ENCODE measurements at places on chromosomes 4 and X.

GRCh38 chr4:172061204-172061603 is 248.0 kb downstream of the GALNTL6 start:
- no peak for DNase-seq

DNA sequence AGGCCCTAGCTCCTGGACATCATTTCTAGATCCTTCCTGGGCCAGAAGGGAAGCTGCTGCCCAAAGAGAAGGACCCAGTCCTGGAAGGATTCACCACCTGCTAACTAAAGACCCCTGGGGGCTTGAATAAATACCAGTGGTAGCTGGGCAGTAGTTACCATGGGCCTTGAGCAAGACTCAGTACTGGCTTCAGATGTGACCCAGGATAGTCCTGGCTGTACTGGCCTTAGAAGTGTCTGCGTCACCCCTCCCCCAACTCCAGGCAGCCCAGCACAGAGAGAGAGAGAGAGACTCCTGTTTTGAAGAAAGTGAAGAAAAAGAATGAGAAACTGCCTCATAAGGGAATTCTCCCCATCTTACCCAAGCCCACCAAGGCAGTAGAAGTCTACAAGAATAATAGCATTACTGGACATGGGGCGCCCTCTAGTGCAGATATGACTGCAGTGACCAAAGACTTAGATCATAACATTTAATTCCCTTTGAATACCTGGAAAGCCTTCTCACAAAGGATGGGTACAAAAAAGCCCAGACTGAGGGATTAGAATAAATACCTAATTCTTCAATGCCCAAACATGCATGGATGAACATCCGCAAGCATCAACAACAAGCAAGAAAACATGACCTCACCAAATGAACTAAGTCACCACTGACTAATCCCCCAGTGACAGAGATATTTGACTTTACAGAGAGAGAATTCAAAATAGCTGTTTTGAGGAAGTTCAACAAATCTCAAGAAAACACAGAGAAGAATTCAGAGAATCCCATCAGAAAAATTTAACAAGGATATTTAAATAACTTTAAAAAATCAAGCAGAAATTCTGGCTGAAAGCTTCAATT is 171.8 kb downstream of the HNRNPD start:
- DNase-seq: no peak

DNA sequence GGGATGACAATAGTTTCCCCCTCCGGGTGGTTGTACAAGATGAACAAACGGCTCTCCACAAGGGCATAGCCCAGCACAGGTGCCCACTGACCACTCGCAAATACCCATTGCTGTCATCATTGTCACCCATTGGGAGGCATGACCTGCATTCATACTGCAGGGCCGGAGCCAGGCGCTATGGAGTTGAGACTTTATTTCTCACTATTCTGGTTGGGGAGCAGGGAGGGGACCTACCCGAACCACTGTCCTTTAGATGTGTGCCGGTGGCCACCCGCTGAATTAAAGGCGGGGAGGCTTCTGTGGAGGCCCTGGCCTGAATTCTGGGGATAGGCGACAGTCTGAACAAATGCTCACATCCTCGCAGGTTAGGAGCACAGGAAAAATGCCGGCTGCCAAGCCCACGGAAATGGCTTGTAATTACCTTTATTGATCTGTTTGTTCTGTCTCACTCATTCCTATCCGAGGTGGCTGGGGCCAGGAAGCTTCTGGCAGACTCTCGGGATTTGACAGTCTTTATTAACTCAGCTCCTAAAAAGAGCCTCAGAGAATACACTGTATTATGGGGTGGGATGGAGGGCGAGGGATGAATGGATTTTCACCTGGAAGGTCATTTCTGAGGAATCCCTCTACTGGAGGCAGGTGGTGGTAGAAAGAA is 125.1 kb upstream of the PSAPL1 start:
- no peak for DNase-seq

DNA sequence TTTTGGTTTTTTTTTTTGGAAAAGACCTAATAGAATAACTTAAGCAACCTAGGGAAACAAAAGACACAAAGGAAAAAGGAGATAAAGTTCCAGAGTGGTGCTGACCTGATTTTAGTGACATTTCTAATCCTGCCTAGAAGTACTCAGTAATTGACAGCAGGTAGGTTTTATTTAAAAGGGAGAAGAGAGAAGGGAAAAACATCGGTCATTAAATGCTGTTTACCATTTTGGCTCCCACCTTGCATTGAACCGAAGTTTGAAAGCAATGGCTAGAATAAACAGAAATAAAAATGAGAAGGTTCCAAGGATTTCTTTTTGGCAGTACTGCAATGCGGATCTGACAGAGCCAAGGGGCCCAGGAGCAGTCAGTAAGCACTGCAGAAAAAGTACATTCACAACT is 115.8 kb upstream of the MAOA start:
- no peak for DNase-seq

DNA sequence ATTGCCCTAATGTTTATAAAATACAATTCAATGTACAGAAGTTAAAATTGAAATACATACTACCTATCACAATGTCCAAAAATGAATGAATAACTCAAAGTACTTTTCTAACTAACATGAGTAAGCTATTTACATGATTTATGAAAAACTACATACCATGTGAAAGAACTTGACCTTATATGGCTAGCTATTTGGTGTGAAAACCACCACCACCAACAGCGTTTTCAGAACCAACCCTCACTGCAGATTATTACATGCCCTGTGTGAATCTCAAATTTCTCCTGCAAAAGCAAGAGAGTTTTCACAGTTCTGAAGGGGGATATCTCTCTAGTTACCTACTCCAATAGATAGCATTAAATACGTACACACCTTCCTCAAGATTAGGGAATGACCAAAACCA is 198.5 kb downstream of the SPATA18 start:
- no peak for DNase-seq

DNA sequence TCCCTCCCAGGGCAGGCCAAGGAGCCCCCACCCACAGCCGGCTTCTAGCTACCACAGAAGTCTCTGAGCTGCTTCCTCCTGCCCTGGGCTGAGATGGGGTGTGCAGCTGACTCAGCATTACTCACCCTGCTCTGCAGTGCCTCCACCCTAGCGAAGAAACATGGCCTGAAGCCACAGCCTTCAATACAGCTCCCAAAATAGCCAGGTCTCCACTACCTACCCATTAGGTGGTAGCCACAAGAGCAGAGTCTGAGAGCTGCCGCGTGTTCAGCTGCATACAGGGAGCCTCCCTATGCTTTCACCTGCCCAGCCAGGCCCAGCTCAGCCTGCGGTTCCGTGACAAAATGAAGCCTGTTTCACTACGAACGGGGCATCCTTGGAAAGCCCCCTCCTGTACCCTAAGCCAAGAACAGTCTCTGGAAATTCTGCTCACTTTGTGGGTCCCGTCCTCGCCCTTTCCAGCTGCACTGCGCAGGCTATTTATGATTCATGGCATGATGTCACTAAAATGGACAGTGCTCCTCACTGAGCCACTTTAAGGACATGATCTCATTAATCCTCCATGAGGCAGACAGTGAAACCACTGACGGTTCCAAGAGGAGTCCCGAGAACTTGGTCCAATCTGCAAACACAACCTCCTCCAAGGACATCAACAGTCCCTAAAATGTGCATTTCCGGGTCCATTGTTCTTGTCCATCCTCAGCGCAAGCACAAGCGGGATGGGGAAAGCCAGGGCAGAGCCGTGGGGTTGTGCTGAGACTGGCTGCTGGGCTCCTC is 20.2 kb downstream of the WDR1 start:
- DNase-seq: peak; percentile 70

GRCh38 chrX:71160475-71160874 is 15.8 kb downstream of the NLGN3 start:
- no peak for DNase-seq

GRCh38 chr4:2245057-2245786 is 3.3 kb upstream of the HAUS3 start:
- DNase-seq: no peak

GRCh38 chrX:633985-634958 is 3.7 kb downstream of the SHOX start:
- no peak for DNase-seq

GRCh38 chr4:52001616-52002015 is 18.5 kb downstream of the LRRC66 start:
- no peak for DNase-seq

GRCh38 chr4:17544831-17545234 is 29.9 kb downstream of the CLRN2 start:
- DNase-seq: no peak

- no peak for DNase-seq
These were observed 105.0 kb downstream of the TGIF2LX start for GRCh38 chrX:90026730-90027129.
